ENCODE measurements at places on chromosomes 1 and 21.
A peak's percentile ranks its signal among the peaks of the same experiment; 100 is the strongest.

DNA sequence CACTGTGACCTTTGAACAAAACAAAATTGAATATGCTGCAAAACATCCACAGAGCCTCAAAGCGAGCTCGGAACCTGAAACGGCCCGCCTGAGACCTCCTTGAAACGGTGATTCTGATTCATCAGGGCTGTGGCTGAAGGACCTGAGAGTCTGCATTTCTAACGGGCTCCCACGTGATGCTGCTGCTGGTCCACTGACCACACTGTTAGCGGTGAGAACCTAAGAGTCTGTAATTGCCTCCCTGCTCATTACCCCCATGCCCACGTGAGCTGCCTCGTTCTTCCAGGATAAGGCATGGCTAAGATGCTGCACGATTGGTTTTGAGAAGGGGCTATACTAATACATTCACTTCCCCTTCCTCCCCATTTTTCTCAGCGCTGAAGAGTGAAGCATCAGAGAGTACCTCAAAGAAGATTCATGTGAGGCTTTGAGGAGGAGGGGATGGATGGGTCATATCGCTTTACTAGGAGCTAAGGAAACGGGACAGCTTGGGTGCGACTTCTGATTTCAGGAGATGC is 9.7 kb downstream of the TLR5 start:
- no peak for DNase-seq

- peak; percentile 51 for DNase-seq
Observed at GRCh38 chr1:173478094-173478674, 1.0 kb downstream of the PRDX6 start.

GRCh38 chr1:182586380-182586779 is 2.7 kb downstream of the RNASEL start:
- DNase-seq = no peak

DNA sequence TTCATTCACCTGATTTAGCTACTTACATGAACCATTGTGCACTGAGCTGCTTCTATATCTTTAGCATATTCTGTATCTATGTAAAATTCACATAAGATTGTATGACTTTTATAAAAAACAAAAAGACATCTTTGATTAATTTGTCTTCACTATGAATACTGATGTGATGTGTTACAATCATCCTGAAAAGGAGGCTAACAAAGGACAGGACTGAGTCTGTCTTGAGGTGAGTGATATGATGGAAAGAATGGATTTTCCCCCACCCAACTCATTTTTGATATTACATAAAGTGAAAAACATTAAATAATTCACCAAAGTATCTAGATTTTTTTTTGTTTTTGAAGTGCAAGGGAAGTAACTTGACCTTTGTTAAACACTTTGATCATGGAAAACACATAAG is 9.8 kb downstream of the PTPRC start:
- DNase-seq = no peak

DNA sequence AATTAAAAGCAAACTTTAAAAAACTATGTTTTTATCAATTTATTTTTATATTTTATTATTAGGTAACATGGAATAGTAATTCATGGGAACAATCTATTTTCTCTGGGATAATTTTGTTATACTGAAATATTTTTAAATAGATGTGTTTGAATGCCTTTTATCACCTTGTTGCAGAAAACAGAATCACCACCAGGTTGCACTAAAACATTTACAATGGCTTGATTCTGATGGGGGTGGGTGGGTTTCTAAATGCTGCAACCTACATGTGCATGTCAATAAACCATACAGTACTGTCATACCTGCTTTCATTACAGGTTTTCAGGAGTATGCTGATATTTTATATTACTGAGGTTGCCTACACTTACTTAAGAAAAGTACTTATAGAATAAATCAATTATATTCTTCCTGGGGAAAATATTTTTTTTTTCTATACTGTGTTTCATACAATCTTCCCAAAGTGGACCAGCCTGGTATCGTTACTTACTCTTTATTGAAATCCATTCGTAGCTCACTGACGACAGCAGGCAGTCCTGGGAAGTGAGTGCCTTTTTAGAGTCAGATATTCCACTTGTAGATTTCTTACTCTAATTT is 132.8 kb downstream of the PTPRC start:
- DNase-seq = peak; percentile 4

GRCh38 chr1:52925571-52926005 is 1.5 kb upstream of the SCP2 start:
- DNase-seq = no peak

GRCh38 chr1:8073112-8073855 is 47.2 kb upstream of the ERRFI1 start:
- no peak for DNase-seq

GRCh38 chr1:235130766-235131270 is 2.2 kb upstream of the TOMM20 start:
- no peak for DNase-seq

DNA sequence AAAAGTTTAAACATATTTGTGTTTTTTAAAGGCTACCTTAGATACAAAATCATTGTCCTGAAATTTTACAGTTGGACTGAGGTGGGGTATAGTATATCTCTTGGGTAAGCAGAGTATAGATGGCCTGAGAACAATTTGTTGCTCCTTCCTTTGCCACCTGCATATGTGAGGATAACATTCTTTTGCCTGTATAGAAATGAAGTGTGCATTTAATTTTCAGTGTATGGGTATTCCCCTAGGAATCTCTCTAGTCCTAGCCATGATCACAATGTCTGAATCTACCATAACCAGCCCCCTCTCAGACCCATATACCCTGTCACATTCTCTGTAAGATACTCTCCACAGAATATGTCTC is 1.9 kb upstream of the FCGR2A start:
- no peak for DNase-seq

- DNase-seq = no peak
Observed at GRCh38 chr1:181396171-181396670, 87.1 kb upstream of the CACNA1E start.

DNA sequence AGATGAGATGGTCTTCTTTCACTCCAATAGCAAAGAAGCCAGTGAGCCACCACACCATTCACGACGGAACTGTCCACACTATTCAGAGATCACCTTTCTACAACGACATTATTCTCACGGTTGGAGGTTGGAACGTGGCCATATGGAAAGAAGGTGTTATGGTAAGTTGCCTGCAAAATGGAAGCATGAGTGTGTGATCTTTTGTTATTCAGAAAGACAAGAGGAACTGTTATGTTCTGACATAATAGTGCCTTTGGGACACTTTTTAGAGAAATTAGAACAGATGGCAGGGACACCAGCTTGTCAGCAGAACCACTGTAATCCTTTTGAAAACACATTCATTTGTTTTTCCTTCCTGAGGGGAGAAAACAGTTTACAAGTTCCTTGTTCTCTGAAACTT is 75.8 kb upstream of the MCOLN3 start:
- DNase-seq = no peak

DNA sequence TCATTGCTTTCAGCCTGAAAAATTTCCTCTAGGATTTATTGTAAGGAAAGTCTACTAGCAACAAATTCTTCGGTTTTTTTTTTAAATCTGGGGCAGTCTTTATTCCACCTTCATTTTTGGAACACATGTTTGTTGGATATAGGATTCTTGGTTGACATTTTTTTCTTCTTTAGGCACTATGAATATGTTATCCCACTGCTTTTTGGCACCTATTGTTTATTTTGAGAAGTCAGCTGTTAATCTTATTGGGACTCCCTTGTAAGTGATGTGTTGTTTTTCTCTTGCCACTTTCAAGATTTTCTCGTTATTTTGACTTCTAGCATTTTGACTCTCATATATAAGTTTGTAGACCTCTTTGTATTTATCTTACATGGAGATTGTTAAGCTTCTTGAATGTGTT is 99.3 kb downstream of the NPHS2 start:
- no peak for DNase-seq

DNA sequence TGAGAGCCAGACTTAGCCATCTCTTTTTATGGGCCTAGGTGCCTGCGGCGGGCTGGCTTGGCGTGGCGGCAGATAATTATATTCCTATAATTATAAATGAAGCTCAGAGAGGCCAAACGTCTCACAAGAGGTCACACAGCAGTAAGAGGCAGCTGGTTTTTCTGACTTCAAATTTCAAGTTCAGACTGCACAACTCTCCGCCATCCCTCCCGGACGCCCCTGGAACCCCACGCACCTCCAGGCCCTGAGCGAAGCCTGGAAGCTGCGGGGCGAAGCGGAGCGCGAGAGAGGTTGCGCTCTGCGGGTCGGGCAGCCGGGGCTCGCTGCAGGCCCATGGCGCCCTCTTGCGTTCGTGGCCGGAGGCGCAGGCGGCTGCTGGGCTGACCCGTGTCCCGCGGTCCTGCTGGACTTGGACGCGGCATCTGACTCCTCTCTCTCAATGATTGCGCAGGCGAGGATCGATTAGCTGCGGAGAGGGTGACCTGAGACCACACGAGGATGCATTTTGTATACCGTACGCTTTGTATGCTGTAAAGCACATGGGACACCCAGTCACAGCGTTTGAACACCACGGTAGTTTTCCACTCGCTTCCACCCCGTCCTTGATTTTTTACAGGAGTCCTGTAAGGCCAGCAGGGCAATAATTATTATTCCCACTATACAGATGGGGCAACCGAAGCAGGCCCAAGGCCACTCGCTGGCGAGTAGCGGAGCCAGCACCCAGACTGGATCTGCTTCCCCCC is 272.7 kb downstream of the FOXD2 start:
- peak; percentile 95 for DNase-seq

DNA sequence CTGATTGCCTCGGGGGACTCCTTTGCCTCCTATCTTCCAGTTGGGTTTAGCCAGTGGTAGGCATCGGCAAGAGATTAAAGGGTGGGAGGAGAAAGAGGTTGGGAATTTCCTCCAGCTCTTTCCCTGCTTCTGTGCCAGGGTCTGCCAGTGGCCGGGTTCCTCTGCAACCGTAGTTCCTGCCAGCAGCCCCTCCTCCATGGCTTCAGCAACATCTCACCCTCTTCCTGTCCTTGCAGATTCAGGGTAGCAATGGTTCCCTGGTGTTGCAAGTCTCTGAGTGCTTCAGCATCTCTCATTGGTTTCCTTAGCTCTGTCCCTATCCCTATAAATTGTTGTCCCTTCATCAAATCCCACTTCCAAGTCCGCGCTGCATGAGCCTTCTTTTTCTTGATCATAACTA is 223.1 kb upstream of the JUN start:
- DNase-seq = no peak

DNA sequence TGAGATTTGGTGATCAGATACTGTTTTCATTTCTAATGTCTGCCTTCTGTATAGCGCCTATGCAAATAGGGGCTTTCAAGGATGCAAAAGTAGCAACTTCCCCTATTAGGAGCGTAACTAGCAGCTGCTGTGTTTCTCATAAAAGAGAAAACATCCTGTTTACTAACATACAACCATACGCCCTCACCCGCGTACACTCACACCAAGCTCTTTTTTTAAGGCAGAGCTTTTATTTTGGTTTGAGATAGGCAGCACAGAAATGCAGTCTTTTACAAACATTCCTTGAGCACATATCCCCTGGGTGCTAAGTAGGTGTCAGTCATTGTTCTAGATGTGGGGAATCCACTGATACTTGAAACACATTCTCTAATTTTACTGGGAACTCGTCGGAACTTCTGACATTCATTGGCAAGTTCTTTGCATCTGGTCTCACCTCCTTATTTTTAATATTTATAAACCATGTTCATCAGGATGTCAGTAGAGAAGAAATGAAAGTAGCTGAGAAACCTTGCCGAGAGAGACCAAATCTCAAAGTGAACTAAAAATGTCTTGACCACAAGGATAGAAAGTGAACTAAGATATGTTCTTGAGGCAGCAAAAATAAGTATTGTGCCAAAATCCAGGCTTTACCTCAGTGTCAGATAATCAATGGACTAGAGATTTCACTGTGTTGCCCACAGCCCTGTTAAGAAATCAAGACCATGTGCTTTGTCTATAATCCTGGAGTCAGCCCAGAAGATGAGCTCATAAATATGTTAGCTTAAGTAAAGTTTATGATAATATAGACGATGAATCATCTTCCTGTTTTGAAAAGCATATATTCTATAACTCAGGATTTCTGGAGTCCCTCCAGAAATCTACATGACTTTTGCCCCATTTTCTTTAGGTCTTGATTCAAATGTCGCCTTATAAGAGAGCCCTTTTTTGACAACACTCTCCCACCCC is 350.9 kb downstream of the ST6GALNAC3 start:
- DNase-seq = peak; percentile 1

DNA sequence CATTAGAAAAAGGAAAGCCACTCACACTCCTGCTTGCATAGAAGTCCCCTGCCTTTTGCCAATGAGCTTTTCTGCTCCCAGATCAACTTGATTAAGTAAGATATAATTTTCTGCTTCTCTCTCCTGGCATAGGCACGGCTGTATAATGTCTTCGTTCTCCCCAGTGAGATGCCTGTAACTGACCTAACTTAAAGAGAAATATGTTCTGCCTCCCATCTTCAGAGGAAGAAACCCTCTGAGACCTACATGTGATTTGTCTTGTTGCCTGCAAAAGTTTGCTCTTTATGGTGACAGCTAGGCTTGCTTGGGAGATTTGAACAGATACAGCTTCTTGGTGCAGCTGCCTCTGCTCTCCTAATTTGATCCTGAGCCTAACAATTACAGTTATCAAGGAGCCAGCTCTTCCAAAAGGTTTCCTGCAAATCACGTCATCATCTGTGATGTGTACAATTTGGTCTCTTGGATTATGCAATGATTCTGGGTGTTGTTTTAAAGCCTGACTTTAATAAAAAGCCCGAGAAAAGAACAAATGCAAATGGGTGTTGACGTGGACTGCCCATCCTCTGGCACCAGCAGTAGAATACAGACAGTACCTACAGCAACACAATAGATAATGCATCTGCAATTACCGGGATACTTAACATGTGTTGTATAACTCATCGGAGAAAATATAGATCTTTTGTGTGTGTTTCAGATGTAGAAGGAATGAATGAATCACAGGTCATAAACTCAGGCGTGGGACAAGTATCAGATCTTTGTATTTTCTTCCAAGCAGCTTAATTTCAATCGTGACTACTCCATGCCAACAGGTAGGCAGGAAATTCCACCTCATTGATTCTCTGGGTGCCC is 76.2 kb upstream of the KAZN start:
- DNase-seq = no peak

- no peak for DNase-seq
Observed at GRCh38 chr1:182330303-182330702, 61.3 kb downstream of the GLUL start.

GRCh38 chr1:184896000-184896399 is 78.3 kb downstream of the NIBAN1 start:
- DNase-seq = no peak

GRCh38 chr1:66606362-66607065 is 72.6 kb downstream of the SGIP1 start:
- DNase-seq = no peak

- DNase-seq = no peak
Observed at GRCh38 chr21:45837936-45838335, 143.6 kb upstream of the COL6A1 start.

GRCh38 chr21:26800970-26801431 is 44.2 kb downstream of the ADAMTS1 start:
- DNase-seq = no peak

GRCh38 chr21:41054018-41054578 is 113.9 kb upstream of the BACE2 start:
- DNase-seq = no peak

DNA sequence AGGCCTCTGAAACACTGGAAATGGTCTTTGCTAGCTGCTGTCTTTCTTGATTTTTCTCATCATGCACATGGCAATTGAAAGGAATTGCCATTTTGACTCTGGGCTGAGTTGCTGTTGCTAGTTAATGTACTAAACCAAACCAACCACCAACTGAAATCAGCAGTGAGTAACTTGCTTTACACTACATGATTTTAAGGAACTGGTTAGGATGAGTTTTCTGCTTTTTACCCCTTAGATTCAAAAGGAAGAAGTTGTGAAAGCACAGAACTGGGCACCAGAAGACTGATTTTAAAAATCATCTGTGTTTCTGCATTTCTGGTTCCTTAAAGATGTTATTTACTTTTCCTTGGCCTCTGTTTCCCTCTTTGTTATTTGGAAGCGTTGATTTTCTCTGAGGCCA is 361.9 kb downstream of the HLX start:
- DNase-seq = no peak

- DNase-seq = no peak
Observed at GRCh38 chr21:32021319-32021994, 148.6 kb downstream of the HUNK start.
